ENCODE measurements at places on chromosomes 3 and 15. TPM values are rescaled to one million over a fixed set of nuclear protein-coding genes. Genes with fewer than 3 reads are reported as not detected.

GRCh38 chr3:159486580-159486979 lies 502.1 kb upstream of the IL12A start:
- no peak for DNase-seq

GRCh38 chr3:192830291-192831110 lies 87.2 kb downstream of the MB21D2 start:
- DNase-seq, result no peak

- DNase-seq, result no peak
Observed at GRCh38 chr15:95520511-95520910, 810.0 kb upstream of the NR2F2 start.

GRCh38 chr3:13785853-13786436 lies 93.9 kb downstream of the WNT7A start:
- DNase-seq, result no peak

DNA sequence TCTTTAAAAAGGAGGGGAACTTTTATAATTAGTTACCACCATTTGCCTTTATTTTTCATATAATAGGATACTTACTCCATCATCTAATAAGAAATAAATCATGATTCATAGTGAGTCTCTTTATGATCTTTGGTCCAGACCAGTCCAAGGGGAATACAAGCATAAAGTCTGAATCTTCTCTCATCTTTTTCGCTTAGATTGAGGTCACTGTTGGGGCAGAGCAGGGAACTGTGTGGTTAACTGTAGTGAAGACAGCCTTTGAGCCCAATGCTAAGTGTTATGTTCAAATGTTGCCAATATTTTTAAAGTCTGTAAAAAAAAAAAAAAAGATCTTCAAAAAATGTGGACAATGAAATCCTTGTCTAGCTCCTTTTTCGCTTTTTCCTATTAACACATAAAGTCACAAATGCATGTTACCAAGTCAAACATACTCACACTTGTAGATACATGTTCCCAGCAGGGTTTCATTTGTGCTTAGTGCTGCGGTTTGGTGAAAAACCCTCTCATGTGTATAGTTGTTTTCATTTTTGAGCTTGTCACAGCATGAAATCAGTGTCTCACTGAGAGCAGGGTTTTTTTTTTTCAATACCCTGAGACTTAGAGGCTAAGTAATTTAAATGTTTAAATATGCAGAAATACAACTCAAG lies 72.1 kb downstream of the EPHA3 start:
- no peak for DNase-seq

DNA sequence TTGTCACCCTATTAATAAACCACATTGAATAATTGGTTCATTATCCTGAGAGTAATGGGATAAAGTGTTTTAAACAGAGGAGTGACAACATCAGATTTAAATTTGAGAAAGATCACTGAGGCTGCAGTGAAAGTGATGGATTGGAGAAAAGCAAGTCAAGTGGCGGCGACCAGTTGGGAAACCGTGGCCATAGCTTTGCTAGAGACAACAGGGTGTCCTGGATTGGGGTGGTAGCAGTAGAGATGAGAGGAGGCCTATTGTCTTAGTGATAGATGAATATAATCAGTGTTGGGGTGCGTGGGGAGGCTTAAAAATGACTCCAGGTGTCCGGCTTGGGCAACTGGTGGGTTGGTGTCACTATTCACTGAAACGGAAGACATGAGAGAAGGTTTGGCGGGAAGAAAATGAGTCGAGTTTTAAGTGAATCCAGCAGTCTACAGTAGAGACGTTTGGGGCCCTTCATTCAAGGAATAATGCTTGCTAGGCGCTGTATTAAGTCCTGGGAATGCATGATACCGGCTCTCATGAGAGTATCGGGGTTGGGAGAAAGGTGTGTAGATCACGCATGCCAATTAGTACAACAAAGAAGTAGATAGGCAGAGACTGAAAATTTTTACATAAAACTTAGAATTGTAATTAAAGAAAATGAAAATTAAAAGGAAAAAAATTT lies 819 bp downstream of the NEK4 start:
- no peak for DNase-seq

Gene UCN2
- total RNA-seq, result not detected

All from CD4-positive, alpha-beta memory T cell (primary cell).